Esophagus squamous epithelium (tissue), 5 donors: ENCODE measurements at places on chromosomes 5 and 9.

DNA sequence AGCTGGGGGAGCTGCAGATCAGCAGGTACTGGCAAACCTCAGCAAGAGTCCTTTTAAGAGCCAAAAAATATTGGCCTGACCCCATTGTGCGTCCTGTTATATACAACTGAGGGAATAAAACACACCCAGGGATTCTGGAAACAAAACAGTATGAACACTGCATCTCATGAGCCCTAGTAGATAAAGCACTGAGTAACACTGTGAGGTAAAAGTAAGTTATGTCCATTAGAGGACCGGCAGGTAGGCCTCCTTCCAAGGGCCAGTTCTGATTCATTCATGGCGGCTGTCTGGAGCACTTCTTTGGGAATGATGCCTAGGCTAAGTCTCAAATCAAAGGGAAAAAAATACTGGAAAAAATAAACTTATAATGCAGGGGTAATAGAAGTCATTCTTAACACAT, 64.9 kb downstream of the PDE4D start:
- no peak for DNase-seq
- H3K4me1 ChIP-seq, result no peaks in the 10 kb centered on the region
- no peaks in the 10 kb centered on the region for H3K27me3 ChIP-seq

- H3K4me3 ChIP-seq, result no peak overlapping the region
- H3K4me1 ChIP-seq, result peaks cover 10% of the 10 kb centered on the region
- no peak overlapping the region for H3K27ac ChIP-seq
- DNase-seq, result no peak
Measured at GRCh38 chr9:75830303-75830702, 60.2 kb upstream of the PCSK5 start.

DNA sequence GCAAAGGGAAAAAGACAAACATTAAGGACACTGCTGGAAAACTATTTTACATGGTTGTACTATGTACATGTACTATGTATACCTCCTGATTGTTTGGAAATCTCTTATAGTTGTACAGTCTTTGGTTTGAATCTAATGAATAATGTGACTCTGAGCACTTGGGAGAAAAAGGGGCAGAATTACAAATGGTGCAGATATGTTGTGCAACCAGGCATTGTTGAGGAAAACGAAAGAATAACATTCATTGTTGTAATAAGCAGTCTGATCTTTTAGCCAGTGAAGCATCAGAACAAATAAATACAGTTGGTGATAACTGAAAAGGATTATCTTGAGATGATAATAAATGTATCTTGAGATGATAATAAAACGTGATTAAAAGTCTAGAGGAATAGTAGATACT, 87.2 kb downstream of the CSNK1G3 start:
- no peaks in the 10 kb centered on the region for H3K36me3 ChIP-seq
- no peak for DNase-seq
- H3K27me3 ChIP-seq, result no peaks in the 10 kb centered on the region
- H3K4me3 ChIP-seq, result no peak overlapping the region
- H3K4me1 ChIP-seq, result no peaks in the 10 kb centered on the region

GRCh38 chr9:112841261-112841660, 49.4 kb downstream of the SLC46A2 start:
- DNase-seq, result no peak
- H3K27ac ChIP-seq, result no peak overlapping the region
- peaks cover 8% of the 10 kb centered on the region for H3K4me1 ChIP-seq
- H3K4me3 ChIP-seq, result no peak overlapping the region

DNA sequence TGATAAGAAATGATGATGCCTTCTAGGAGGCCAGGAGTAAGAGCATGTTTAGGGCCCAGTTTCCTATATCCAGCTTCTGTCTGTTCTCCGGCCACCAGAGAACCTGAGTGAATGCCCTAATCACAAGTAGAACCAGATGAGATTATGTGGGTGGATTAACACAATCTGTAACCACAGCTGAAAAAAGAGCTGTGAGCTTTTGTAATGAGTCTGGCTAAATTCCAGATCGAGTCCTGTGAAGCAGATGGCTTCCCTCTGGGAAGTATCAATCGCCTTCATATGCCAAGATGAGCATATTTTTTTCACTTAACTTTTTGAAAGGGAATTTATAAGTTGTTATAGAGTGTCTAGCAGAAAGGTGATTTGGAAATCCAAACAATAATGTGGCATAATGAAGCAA, 99.8 kb downstream of the NNT start:
- H3K27me3 ChIP-seq, result no peaks in the 10 kb centered on the region
- DNase-seq, result no peak
- H3K4me1 ChIP-seq, result no peaks in the 10 kb centered on the region
- no peak overlapping the region for H3K27ac ChIP-seq

DNA sequence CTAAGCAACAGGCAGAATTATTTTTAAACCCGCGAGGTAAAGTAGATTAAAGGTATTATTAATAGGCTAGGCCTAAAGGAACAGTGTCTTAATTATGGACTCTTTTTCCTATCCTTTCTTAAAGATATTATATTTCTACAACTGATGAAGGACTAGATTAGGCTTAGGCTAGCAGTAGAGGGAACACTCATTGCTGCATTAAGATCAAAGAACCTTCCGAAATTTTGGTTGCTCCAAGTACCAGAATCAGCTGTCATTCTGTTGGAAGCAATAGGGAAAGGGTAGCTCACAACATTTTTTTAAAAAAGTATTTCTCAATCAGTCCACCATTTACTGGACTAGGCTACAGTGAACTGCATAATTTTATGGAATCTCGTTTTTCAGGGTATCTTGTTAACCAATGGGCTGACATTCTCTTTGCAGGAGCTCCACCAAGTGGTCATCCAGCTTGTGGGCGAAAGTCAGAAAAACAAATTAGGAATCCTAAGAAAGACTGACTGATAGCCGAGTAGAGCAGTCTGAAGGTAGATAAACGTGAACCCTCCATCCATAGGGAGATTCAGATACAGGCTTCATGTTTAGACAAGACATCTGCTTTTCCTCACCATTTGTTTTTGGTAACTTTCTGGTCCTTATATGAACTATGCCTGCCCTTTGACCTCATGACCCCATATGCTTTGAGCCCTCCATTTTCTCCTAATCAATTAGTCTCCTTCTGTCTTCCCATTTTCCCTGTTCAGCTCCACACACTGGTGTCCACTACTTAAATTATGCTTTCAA, 103.6 kb upstream of the CHD1 start:
- DNase-seq, result no peak
- H3K4me1 ChIP-seq, result peaks cover 4% of the 10 kb centered on the region
- H3K36me3 ChIP-seq, result no peaks in the 10 kb centered on the region
- peak overlapping the region; percentile 36 for H3K4me3 ChIP-seq

DNA sequence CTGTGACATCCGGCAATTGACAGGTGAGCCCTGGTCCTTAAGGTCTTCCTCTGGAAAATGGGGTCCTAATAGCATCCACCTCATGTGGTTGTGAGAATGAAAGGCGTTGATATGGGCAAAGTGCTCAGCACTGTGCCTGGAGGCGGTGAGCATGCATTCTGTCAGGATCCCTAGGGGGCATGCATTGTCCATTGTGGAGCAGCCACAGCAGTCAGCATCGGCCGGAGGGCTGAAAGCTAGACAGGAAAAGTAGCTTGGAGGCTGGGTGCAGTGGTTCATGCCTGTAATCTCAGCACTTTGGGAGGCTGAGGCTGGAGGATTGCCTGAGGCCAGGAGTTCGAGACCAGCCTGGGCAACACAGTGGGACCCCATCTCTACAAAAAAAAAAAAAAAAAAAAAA, 122.2 kb downstream of the LHX2 start:
- no peak overlapping the region for H3K27ac ChIP-seq
- no peaks in the 10 kb centered on the region for H3K4me1 ChIP-seq
- H3K27me3 ChIP-seq, result no peaks in the 10 kb centered on the region
- no peak for DNase-seq
- no peak overlapping the region for H3K4me3 ChIP-seq

GRCh38 chr9:132894346-132894745, 15.6 kb downstream of the SPACA9 start:
- H3K4me3 ChIP-seq, result no peak overlapping the region
- no peak overlapping the region for H3K27ac ChIP-seq
- H3K27me3 ChIP-seq, result no peaks in the 10 kb centered on the region
- DNase-seq, result no peak

- peaks cover 2% of the 10 kb centered on the region for H3K4me1 ChIP-seq
- no peaks in the 10 kb centered on the region for H3K36me3 ChIP-seq
- no peak overlapping the region for H3K4me3 ChIP-seq
- no peak overlapping the region for H3K27ac ChIP-seq
- H3K27me3 ChIP-seq, result no peaks in the 10 kb centered on the region
- no peak for DNase-seq
Measured at GRCh38 chr9:16132513-16132912, 579.7 kb downstream of the CCDC171 start.

DNA sequence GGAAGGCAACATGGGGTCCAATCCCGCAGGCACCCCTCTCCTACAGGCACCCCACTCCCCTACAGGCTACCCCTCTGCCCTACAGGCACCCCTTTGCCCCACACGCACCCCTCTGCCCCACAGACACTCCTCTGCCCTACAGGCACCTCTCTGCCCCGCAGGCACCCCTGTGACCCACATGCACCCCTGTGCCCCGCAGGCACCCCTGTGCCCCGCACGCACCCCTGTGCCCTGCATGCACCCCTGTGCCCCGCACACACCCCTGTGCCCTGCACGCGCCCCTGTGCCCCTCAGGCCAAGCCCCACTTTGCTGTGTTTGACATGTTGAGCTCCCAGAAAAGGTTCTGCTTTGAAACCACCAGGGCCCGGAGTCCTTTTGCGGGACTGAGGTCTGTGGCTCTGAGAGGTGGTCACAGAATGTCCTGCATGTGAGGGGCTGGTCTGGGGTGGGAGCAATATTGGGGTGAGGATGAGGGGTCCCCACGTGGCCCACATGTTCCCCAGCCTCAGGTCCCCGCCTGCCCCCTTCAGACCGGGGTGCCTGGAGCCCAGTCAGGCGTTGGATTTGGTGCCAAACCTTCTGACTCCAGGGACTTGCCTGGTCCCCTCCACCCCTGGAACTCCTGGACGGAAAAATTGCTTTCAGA, 616 bp upstream of the QRFP start:
- no peak for DNase-seq
- no peaks in the 10 kb centered on the region for H3K36me3 ChIP-seq
- H3K27ac ChIP-seq, result no peak overlapping the region
